ENCODE measurements at places on chromosomes 11 and 22.

GRCh38 chr22:36714110-36714509, 10.6 kb upstream of the CACNG2 start:
- no peak for DNase-seq

DNA sequence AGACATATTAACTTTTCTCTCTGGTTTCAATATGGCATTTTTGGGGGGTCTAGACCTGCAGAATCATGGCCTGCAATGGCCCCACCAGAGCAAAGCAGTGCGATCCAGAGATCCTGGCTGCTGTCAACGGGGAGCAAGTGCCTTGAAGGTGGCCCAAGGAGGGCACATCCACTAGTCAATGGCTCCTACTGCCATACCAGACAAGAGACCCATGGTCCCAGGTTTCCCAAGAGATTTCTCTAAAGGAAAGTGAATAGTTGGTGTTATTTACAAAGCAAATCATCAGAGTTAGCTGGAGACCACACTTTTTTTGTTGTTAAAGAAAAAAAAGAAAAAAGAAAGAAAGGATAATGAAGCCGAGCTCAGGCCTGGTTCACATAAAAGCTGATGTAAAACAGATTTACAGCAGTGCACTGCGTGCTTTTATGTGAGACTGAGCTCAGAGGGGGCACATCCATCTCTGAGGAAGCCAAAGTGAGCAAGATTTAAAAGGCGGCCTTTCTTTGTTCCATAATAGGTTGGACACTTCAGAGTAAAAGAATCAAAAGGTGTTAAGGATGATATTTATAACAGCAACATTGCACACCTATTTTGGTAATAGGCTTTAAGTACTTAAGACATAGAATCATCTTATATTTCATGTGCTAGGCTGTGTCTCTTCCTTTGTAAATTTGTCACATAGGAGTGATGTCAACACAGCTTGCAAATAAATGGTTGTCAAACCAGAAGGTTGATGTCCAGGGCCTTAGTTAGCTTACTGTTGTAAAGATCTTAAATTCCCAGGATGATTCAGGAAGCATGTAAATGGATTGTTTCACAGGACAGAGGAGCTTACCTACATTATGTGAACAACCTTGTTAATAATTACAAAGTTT, 201.3 kb upstream of the NTM start:
- DNase-seq = no peak

DNA sequence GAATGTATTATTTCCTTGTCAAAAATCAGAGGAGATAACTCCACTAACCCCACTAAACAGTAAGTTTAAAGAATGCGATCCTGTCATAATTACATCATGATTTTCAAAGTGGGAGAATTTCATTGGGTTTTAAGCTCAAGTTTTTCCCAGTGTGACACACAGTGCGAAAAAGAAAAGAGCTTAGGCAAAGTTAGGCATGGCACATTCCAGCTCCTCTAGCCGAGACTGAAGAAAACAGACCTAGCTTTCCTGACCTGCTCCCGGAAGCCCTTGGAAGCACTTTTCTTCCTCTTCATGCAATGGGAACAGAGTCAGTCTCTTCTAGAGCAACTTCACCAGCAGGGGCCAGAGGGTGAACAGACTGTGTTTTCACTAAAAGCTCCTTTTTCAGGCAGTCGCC, 76.6 kb upstream of the AKIP1 start:
- peak; percentile 3 for DNase-seq

GRCh38 chr22:44406341-44407170, 91.5 kb downstream of the RTL6 start:
- DNase-seq = no peak

- no peak for DNase-seq
These were observed 13.5 kb downstream of the RBM7 start for GRCh38 chr11:114413958-114414357.

GRCh38 chr11:14894657-14895598, 2.9 kb upstream of the CYP2R1 start:
- no peak for DNase-seq

GRCh38 chr11:15913261-15913660, 443.1 kb downstream of the SOX6 start:
- DNase-seq = no peak

GRCh38 chr22:22388494-22388893, 120.0 kb downstream of the ZNF280B start:
- no peak for DNase-seq

GRCh38 chr11:79060081-79060953, 380.5 kb downstream of the TENM4 start:
- no peak for DNase-seq

DNA sequence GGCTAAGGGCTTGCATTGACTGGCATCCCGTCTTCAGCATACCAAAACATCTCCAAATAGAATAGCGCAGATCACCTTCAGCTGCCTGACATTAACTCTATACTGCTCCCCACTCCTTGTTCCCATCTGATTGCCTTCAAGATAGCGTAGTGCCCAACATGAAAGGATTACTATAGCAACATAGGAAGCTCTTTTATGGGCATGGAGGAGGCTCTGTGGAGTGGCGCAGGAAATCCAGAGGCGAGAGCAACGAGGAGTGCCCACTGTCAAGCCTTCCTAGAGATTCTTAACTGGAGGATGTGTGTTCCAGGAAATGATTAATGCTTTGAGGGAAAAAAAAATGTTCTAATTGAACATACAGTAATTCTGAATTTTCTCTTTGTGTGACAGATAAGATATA, 213.3 kb downstream of the CADM1 start:
- no peak for DNase-seq

DNA sequence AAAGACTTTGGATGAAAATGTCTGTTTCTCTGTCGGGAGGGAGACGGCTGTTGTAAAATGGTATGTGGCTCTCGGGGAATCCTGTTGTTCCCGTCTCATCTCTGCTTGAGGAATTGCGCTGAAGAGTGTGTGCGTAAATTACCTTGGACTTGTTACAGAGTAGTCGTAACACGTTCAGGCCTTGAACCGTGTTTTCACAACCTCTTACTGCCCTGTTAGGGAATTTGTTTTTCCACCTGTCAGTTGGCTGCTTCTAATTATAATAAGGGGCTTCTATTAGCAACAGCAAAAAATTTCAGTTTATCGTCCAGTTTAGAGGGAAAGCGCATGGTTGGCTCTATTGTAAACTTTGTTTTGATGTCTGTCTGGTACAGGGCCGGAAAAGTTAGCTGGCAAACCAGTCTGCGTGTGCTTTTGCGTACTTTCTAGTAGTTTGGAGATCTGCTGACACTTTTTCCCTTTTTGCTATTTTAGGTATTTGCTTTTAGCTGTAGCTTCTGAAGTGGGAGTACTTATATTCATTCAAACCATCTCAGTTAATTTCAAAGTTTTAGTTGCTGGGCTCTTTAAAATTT, 1.5 kb downstream of the HIPK3 start:
- no peak for DNase-seq

DNA sequence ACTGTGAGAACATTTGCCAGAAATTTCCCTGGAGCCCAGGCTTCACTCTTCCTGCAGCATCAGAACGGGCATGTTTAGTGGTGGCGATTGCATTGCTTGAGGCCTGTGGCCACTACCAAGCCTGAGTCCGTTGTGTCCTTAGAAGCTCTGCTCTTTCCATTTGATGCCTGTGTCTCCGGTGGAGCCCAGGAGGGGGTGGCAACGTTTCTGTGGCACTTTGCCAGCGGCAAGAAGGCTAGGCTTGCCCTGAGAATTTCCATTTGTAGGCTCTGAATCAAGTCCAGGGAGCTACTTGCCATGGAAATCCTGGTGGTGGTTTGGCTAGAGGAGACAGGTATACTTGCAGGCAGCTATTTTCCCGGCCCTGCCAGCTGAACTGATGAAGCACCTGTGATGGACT, 47.1 kb downstream of the ADAMTS8 start:
- DNase-seq = no peak

Data from NCI-H524 treated with DMSO at 0.1 percent for 48 hours (cell line).